ENCODE measurements at places on chromosomes 2 and 18. TPM values are rescaled to one million over a fixed set of nuclear protein-coding genes. Genes with fewer than 3 reads are reported as not detected.

Gene FAM228A
- 0.68 TPM for polyA plus RNA-seq

Gene RAB6C
- polyA plus RNA-seq, result 0.82 TPM

GRCh38 chr2:72770879-72771461 is 54.9 kb downstream of the EXOC6B start:
- peak; percentile 45 for DNase-seq

- no peak for DNase-seq
These were observed 6.7 kb downstream of the UXS1 start for GRCh38 chr2:106187273-106187891.

DNA sequence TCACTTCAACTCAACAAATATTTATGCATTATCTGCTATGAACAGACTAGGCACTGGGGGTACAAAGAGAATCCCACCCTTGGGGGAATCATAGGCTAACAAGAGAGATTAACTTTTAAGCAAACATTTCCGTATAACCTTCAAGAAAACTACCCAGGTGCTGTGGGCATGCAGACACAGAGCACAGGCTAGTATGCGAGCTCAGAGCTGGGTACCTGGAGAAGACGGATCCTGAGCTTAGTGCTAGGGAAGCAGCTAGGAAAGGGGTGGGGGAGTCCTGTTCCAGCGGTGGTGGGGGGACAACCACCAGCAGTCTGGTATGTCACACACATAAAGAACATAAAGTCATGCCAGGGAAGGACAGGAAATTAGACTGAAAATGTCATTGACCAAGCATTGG is 17.5 kb upstream of the DSG3 start:
- DNase-seq, result no peak

DNA sequence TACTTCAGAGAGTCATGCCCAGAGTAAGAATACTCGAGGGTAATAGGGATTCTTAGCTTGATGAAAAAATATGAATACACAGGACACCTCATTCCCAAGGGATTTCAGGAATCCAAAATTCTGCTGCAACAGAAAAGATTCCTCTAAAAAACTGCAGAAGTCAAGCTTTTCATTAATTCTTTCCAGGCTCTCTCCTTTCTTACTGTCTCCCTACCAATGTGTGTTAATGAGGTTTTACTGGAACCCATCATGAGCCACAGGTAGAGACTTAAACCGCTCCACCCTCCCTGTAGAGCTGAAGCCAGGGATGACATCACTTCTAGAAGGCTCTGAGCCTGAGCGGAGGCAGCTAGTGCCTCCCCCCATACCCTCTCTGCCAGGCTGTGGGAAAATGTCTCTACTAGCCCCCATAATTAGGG is 3.4 kb downstream of the SDC1 start:
- no peak for DNase-seq

GRCh38 chr2:105052773-105053172 is 14.9 kb downstream of the MRPS9 start:
- DNase-seq, result no peak

- DNase-seq, result no peak
These were observed 72.2 kb downstream of the MAP2 start for GRCh38 chr2:209495855-209496585.

DNA sequence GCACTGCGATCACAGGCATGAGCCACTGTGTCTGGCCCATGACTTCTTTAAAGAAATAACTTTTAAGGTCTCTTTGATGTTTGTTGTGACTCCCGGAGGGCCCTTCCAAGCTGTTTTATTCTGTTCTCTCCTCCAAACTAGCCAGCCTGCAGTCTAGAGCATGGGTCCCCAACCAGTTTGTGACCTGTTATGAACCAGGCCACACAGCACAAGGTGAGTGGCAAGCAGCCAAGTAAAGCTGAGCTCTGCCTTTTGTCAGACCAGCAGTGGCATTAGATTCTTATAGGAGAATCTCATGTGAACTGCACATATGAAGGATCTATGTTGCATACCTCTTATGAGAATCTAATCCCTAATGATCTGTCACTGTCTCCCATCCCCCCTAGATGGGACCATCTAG is 223.9 kb upstream of the RGPD4 start:
- DNase-seq, result no peak

DNA sequence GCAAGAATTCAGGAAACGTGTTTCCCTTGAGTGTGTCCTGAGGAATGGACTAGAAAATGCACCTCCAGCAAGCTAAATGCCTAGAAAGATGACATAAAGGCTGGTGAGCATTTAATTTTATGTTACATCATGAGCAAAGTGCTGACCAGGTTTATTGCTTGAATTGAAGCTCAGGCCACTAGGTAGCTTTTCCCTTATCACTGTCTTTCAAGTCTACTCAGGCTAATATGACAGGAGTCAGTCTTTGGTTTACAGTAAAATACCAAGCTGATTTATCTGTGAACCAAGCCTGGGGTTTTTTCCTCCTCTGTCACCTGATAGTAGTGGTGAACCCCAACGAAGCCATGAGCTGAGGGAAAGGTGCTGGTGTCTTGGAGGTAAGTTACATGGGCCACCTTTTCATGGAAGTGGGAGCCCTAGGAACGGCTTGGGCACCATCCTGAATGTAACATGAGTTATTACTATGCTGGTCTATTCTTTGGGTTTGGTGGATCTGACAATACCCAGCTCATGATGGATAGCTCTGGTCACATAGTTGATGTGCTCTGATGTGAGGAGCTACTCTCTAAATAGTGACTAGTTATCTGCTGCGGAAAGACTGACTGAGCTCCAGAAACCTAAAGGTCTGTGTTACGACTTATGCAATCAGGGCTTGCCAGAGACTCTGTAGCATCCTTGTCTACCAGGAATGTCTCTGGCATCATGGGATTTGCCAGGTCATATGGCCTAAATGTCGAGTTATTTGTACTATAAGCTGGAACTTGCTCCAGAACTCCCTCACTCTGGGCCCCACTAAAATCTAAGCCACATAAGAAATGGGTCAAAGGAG is 39.8 kb downstream of the NUP35 start:
- DNase-seq, result no peak

- no peak for DNase-seq
These were observed 140.2 kb downstream of the PIEZO2 start for GRCh38 chr18:11009147-11009546.

- DNase-seq, result no peak
These were observed 638.6 kb downstream of the ERBB4 start for GRCh38 chr2:211900000-211900399.

DNA sequence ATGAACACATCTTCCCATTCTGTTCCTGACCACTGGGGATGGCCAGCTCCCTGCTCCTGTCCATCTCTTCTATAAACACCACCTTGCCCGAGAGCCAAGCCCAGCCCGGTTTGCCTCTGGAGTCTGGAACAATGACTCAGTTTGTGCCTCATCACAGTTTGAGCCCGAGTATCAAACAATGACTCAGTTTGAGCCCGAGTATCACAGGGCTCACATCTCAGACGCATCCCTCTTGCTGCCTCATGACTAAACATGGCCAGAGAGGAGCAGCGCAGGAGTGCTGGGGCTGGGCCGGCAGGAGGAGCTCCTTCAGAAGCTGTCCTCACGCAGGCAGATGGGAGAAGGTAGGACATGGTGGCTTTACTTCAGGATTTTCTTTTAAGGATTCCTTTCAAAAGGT is 68.7 kb downstream of the PXDN start:
- DNase-seq, result no peak
